CD4-positive, alpha-beta T cell treated with Interleukin-15 for 4 hours (primary cell): ENCODE measurements at places on chromosomes 6 and 20.

DNA sequence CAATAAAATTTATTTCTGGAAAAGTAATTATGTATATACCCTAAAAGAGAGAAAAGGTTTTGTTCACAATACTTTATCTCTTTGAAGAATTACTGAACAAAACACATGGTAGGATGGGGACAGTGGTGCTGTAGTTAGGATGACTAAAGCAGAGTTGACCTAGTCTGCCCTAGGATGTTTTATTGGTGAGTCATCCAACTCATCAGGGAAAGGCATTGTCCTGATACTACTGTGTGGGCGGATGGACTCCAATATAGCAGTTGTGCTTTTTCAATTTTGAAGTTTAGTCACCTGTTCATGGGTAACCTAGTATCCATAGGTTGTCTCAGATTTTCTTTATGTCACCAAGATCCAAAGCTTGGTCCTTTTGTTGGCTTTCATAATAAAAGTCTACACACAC is 53.3 kb upstream of the EYS start:
- DNase-seq: no peak

GRCh38 chr6:63923139-63923739 is 287.6 kb downstream of the PHF3 start:
- DNase-seq: peak; percentile 18

DNA sequence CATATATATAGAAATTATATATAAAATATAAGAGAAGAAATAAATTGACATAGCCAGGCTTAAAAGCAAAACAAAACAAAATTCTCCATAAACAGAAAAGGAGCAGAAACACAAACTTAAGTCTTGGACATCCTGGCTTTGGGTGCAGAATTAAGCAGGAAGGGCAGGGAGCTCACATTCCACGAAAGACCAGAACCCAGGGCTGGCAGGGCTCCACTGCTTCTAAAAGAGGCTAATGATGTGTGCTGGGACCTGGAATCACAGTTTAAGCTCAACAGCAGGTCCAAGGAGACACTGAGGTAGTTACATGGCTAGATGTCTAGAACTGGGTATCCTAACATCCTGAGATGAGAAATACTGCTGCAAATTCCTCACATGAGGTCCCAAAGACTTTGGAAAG is 210.3 kb downstream of the WDR27 start:
- no peak for DNase-seq

DNA sequence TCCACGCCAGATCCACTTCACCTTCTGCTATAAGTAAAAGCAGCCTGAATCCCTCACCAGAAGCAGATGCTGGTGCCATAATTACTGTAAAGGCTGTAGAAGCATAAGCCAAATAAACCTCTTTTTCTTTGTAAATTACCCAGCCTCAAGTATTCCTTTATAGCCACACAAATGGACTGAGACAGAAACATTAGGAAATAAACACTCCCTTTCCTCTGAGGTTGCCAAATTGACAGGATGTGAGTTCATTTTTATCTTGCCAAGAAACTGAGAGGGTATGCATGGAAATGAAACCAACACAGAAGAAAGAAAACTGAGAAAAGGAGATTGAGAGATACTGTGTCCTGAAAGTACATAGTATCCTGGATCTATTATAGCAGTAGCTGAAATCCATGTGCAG is 481.2 kb downstream of the HAO1 start:
- no peak for DNase-seq

DNA sequence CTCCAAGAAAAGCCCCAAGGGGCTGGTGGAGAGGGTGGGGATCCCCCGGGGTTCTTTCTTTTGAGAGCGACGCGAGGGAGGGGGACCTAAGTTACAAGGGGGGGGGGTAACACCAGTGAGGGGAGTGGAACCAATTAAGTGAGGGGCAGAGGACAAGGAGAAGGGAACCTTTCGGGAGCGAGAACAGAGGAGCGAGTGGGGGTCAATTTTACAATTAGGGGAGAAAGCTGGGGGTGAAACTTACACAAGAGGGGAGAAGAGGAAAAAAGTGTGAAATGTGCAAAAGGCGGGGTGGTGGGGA is 548 bp downstream of the SALL4 start:
- DNase-seq: no peak

DNA sequence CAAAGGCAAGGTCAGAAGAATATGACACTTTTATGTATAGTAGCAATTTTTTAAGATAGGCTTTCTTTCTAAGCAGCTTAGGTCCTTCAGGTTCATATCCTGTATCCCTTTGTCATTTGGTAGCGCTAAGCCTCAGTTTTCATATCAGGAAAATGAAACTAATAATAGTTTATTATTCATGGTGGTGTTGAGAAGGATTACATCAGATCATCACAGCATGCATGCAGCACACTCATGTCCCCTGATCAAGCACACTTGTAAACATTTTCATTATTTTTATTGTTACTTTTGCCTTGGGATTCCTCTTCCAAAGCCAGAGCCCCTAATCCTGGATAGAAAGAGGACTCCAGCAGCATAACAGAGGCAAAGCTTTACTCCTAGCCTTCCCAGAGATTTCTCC is 70.2 kb upstream of the ADGRF1 start:
- no peak for DNase-seq

- no peak for DNase-seq
Observed at GRCh38 chr6:87669051-87669450, 33.0 kb downstream of the AKIRIN2 start.

DNA sequence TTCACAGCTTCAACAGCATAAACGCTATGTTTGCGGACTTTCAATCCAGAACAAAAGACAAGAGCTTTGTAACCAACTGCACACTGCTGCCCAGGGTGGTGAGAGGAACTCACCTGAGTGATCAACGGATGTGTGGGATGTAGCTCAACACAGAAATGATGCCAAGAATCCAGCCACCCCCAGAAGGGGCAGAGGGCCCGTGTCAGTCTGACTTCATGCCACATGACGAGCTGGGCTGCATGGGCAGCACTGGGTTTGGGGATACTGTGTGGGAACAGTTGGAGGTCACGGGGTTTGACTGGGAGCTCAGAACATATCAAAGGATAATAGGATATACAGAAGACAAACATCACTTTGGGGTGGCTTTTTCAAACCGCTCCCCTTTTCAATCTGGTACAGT is 79.4 kb upstream of the TRAF3IP2 start:
- no peak for DNase-seq

DNA sequence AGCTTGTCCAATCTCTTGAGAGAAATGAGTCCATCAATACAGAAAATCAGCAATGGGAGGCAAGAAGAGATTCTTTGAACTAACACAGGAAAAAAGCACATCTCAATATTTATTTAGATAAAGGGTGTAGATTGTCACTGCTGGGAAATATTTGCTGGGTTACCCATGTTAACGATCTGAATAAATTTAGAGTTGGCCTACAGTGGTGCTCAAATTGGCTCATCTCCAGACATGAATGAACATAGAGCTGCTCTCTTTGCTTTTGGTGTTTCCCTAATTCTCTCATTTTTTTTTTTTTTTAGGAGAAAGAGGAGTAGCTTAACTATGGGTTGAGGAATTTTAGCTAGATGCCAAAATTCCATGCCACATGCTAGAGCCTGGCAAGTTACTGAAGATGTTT is 471.2 kb downstream of the PKHD1 start:
- no peak for DNase-seq

GRCh38 chr20:51424270-51425117 is 118.0 kb downstream of the NFATC2 start:
- DNase-seq: no peak

- DNase-seq: peak; percentile 30
Observed at GRCh38 chr20:38692436-38693411, 31.6 kb upstream of the SLC32A1 start.

DNA sequence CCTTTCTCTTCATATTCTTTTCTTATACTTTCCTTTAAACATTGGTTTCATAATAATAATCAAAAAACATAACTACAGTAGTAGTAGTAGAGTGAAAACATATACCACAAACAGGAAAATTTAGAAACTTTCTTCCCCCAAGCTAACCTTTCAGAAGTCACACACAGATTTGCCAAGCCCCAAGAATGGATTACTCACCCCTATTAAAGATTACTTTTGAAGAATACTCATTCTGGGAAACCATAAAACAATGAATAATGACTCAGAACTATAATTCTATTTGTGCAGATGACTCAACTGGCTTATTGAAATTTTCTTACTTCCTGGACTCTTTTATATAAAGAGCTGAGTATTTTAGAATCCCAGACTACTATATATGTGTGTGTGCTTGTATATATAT is 119.4 kb upstream of the GJE1 start:
- no peak for DNase-seq

DNA sequence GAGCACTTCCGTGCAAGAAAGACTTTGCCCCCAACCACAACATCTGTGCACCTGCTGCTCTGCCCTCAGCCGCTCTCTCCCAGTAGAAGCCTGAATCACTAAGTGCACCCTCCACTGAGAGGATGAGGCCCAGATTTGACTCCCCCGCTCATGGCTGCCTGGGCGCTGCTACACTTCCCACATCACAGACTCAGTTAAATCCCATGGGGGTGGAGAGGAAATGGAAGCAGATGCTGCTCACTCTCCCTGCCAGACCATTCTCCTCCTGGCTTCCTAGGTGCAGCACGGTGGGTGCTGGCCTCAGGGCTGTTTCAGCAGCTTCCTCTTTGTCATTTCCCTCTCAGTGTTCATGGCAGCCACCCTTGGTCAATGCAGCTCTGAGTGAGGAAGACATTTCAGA is 4.8 kb downstream of the CST5 start:
- DNase-seq: no peak

- no peak for DNase-seq
Observed at GRCh38 chr6:73134588-73134987, 90.7 kb downstream of the KHDC1L start.

- no peak for DNase-seq
Observed at GRCh38 chr20:48619126-48620101, 208.4 kb downstream of the PREX1 start.
